ENCODE measurements at places on chromosomes 2 and 18.
A peak's percentile ranks its signal among the peaks of the same experiment; 100 is the strongest.

- H3K36me3 ChIP-seq, result no peaks in the 10 kb centered on the region
- DNase-seq, result no peak
- H3K4me3 ChIP-seq, result no peak overlapping the region
- no peak overlapping the region for H3K27ac ChIP-seq
- no peaks in the 10 kb centered on the region for H3K27me3 ChIP-seq
These were observed 338.7 kb downstream of the CDH2 start for GRCh38 chr18:27838225-27838624.

- H3K4me3 ChIP-seq, result no peak overlapping the region
- no peak for DNase-seq
- no peaks in the 10 kb centered on the region for H3K36me3 ChIP-seq
- no peaks in the 10 kb centered on the region for H3K27me3 ChIP-seq
- H3K4me1 ChIP-seq, result no peaks in the 10 kb centered on the region
These were observed 176.3 kb downstream of the ZFP36L2 start for GRCh38 chr2:43049836-43050801.

GRCh38 chr2:219965287-219966194, 338.1 kb downstream of the SLC4A3 start:
- no peaks in the 10 kb centered on the region for H3K27me3 ChIP-seq
- DNase-seq, result no peak
- no peak overlapping the region for H3K4me3 ChIP-seq
- H3K36me3 ChIP-seq, result no peaks in the 10 kb centered on the region
- no peak overlapping the region for H3K27ac ChIP-seq
- no peaks in the 10 kb centered on the region for H3K4me1 ChIP-seq

DNA sequence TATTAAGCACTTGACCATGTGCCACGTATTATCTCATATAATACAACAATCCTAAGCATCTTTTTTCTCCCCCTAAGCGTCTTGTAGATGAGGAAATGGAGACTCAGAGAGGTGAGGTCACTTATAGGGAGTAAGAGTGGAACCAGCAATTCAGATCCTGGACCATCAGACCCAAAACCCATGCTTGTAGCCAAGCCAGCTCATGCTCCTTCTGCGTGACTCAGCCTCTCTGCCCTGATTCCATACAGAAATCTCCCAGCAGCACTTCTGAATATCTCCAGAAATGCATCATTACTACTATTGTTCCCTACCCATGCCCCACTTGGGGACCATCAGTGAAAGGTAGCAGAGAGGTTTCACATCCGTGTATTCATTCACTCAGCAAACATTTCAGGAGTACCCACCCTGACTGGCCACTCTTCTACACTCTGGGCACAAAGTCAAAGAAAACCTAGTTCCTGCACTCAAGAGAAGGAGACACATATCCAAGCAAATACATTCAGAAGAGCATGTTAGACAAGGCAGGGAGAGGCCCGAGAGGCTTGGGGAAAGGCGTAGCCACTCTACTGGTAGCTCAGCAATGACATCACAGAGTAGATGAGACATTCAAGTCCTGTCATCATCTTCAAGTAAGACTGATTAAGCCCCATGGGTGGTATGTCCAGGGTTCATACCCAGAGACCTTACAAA, 141.9 kb downstream of the MTCL1 start:
- H3K27ac ChIP-seq, result no peak overlapping the region
- H3K27me3 ChIP-seq, result no peaks in the 10 kb centered on the region
- no peak overlapping the region for H3K4me3 ChIP-seq
- DNase-seq, result no peak
- no peaks in the 10 kb centered on the region for H3K36me3 ChIP-seq
- H3K4me1 ChIP-seq, result no peaks in the 10 kb centered on the region

DNA sequence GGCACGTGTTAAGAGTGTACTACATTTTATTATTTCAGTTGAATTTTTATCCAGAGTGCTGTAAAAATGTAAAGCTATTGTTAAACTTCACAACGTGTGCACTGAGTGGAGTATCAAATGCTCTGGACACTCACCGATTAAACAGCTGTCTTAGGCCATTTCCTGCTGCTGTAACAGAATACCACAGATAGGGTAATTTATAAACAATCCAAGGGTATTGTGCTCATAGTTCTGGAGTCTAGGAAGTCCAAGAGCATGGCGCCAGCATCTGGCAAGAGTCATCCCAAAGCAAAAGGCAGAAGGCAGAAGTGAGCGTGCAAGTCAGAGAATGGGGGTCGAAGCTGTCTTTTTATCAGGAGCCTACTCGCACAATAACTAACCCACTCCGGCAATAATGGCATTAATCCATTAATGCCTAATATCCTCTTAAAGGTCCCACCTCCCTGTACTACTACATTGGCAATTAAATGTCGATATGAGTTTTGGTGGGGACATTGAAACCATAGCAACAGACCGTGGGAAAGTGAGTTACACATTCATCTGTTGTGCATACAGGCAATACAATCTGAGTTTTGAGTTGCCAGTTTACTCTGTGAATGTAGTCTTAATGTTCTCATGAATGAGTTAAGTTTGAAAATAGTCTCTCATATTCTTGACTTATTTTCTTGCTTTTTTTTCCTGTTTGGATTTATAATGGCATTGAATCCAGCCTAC, 64.8 kb downstream of the ARMC9 start:
- no peaks in the 10 kb centered on the region for H3K27me3 ChIP-seq
- no peak for DNase-seq
- H3K27ac ChIP-seq, result no peak overlapping the region
- no peaks in the 10 kb centered on the region for H3K36me3 ChIP-seq
- H3K4me3 ChIP-seq, result no peak overlapping the region
- peaks cover 5% of the 10 kb centered on the region for H3K4me1 ChIP-seq

DNA sequence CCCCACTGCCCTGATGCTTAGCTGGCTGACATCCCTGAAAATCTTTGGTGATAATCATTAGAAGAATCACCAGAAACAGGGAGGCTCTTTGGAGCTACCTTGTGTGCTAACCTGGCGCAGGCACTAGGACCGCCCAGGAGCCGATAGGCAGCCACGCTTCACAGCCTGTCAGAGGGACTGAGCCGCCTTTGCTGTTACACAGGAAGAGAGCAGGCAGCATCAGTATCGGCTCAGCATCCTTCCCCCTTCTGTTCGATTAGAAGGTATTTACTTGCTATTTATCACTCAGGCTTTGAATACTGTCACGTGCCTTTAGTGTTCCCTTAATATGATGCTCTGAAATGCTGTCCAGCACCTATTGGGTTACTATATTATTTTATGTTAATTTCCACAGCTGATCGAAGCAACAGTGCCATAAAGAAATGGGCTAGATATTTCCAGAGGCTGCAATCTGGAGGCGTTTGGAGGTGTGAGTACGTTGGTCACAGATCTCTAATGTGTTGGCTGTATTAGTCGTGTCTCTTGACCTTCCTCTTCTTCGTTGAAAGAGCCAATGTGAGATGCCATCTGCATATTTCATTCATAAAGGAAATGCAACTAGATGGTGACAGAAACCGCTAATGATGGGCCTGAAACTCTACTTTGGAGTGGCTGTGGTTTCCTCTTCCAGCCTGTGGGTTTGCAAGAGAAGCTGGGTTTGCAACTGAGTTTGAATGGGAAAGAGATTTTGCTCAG, 110.4 kb upstream of the RAB27B start:
- no peaks in the 10 kb centered on the region for H3K27me3 ChIP-seq
- H3K36me3 ChIP-seq, result no peaks in the 10 kb centered on the region
- peak overlapping the region; percentile 1 for H3K27ac ChIP-seq
- peaks cover 14% of the 10 kb centered on the region for H3K4me1 ChIP-seq
- peak; percentile 9 for DNase-seq
- peak overlapping the region; percentile 38 for H3K4me3 ChIP-seq

DNA sequence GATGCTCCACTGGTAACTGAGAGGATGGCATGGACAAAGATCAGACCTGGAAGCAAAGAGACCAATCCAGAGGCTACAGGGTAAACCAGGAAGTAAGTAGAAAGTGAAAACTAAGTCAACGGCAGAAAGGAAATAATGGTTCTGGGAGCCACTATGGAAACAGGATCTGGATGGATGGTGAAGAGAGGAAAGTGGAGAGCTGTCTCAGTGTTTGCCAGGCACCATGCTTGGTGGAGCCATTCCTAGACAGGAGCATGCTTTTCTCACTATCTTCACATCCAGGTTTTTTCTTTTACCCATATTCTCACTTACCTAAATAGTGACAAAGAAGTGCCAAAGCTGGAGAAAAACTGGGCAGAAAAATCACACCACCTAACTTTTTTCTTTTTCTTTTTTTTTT, 22.2 kb downstream of the ZNF521 start:
- no peak for DNase-seq
- H3K4me1 ChIP-seq, result no peaks in the 10 kb centered on the region
- H3K27me3 ChIP-seq, result no peaks in the 10 kb centered on the region
- H3K27ac ChIP-seq, result no peak overlapping the region
- H3K36me3 ChIP-seq, result no peaks in the 10 kb centered on the region

GRCh38 chr2:43749583-43749982, 24.3 kb upstream of the DYNC2LI1 start:
- no peak overlapping the region for H3K27ac ChIP-seq
- no peaks in the 10 kb centered on the region for H3K27me3 ChIP-seq
- no peaks in the 10 kb centered on the region for H3K4me1 ChIP-seq
- no peak overlapping the region for H3K4me3 ChIP-seq
- DNase-seq, result no peak

- no peak for DNase-seq
- no peak overlapping the region for H3K27ac ChIP-seq
- H3K36me3 ChIP-seq, result no peaks in the 10 kb centered on the region
- no peak overlapping the region for H3K4me3 ChIP-seq
- no peaks in the 10 kb centered on the region for H3K27me3 ChIP-seq
These were observed 102.8 kb upstream of the SALL3 start for GRCh38 chr18:78876868-78877267.

DNA sequence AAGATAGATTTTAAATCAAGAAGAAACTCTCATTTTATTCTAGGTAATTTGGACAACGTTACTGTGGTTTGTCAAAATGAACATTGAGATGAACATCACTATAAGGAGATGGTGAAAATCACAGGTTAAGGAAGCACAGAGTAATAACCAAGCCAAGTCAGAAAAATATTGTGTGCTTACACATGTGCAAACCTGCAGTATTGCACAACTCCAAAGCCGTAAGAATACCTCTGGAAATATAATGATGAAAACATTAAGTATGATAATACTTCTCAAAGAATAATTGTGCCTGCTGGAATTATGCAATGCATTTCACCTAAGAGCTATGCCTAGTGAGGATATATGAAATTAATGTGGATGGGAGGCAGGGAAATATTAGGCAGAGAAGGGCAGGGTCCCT, 21.1 kb upstream of the GALNT5 start:
- H3K4me3 ChIP-seq, result no peak overlapping the region
- no peak overlapping the region for H3K27ac ChIP-seq
- H3K4me1 ChIP-seq, result no peaks in the 10 kb centered on the region
- no peaks in the 10 kb centered on the region for H3K36me3 ChIP-seq
- no peaks in the 10 kb centered on the region for H3K27me3 ChIP-seq

DNA sequence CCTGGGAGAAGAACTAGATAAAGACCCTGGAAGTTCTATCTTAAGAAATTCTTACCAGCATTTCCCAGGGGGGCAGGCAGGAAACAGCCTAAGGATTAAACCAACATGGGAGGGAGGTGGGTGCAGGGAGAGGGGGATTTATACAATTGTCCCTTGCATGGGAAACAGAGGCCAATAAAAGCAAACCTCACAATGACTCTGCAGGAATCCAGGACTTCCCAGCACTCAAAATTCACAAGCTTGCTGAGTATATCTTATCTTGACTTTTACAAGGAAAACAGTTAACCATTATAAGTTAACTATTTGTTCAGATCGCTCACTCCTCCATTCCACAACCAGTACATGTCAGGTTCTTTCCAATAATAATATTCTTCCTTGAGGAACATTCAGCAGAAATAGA, 241.3 kb downstream of the MREG start:
- no peaks in the 10 kb centered on the region for H3K27me3 ChIP-seq
- no peak overlapping the region for H3K4me3 ChIP-seq
- no peak for DNase-seq

- H3K36me3 ChIP-seq, result peaks cover 54% of the 10 kb centered on the region
- H3K27me3 ChIP-seq, result no peaks in the 10 kb centered on the region
- no peak for DNase-seq
- no peak overlapping the region for H3K4me3 ChIP-seq
These were observed 12.8 kb downstream of the PSMD1 start for GRCh38 chr2:231069379-231070054.

DNA sequence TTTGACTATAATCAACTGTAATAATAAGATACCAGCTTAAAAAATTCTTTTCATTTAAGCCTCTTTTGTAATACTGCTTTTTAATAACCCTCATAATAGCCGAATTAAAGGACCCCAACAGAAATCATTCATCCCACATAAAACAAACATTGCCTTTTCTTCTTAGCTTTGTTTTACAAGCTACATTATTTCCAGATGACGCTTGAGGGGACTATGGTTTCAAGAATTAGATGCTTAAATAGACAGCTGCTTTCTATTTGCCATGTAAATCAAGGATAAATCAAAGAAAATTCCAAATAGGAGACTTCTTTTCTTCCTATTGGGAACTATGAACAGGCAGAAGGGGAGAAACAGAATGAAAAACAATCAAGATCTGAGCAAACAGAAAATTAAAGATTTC, 200.7 kb upstream of the SMAD7 start:
- no peak overlapping the region for H3K4me3 ChIP-seq
- no peaks in the 10 kb centered on the region for H3K4me1 ChIP-seq
- no peaks in the 10 kb centered on the region for H3K27me3 ChIP-seq
- no peak for DNase-seq

DNA sequence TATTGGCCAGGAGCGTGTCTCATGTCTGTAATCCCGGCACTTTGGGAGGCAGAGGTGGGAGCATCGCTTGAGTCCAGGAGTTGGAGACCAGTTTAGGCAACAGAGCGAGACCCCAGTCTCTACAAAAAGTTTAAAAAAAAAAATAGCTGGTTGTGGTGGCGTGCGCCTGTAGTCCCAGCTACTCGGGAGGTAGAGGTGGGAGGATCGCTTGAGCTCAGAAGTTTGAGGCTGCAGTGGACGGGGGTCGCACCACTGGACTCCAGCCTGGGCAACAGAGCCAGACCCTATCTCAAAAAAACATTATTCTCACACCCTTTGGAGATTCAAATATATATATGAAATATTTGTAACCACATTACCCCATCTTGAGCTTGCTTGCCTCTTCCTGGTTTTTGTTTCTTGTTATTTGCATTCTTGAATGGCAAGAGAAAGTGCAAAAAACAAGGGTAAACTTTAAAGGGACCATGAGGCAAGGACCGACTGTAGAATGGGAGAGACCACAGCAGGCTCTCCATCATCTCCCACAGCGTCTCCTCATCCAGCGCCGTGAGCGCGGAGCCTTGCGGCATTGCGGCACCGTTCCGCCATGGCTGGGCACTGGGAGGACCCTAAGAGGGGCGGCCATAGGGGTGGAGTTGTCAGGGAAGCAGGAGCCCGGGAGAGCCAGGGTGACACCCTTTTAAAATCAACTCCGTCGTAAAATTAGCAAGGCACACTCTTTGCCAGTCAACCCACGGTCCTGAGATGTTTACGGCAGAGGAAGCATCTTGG, 1.4 kb downstream of the ELP2 start:
- no peak overlapping the region for H3K27ac ChIP-seq
- peaks cover 33% of the 10 kb centered on the region for H3K4me1 ChIP-seq
- no peaks in the 10 kb centered on the region for H3K27me3 ChIP-seq
- H3K4me3 ChIP-seq, result peak overlapping the region; percentile 99
- peaks cover 4% of the 10 kb centered on the region for H3K36me3 ChIP-seq

Measured in effector memory CD4-positive, alpha-beta T cell (primary cell).